ENCODE measurements at places on chromosomes 1 and 21.

DNA sequence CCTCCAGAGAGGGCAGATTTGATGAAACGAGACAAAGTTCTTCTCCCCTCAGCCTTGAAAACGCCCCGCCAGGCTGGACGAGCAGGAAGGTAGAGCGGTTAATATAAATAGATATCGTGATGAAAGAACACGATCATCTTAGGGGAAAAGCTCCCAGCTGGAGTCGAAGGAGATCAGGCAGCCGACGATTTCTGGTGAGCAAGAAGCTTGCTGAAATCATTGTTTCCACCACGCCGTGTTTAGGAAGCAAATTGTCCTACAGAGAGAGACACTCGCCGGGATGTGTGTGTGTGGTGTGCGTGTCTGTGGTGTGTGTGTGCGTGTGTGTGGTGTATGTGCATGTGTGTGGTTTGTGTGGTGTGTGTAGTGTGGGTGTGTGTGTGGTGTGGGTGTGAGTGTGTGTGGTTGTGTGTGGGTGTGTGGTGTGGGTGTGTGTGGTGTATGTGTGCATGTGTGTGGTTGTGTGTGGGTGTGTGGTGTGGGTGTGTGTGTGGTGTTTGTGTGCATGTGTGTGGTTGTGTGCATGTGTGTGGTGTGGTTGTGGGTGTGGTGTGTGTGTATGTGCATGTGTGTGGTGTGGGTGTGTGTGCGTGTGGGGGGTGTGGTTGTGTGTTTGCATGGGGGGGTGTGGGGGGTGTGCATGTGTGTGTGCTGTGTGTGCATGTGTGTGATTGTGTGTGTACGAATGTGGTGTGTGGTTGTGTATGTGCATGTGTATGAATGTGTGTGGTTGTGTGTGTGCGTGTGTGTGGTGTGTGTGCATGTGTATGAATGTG is 44.9 kb upstream of the ARHGEF16 start:
- DNase-seq = no peak

DNA sequence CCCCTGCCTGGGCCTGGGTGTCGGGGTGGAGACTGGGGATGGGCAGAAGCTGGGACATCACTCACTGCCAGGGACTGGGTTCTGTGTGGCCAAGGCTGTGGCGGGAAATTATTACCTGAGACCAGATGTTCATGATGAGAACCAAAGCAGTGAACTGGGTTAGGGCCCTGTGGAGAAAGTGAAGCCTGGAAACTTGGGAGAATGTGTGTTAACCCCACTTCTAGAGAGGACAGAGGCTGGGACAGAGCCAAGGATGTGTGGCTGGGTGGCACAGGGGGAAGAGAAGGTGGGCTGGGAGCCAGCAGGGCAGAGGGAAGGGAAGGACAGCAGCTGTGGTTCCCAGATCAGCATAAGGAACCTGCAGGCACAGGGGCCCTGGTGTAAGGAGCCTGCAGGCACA is 31.3 kb downstream of the CNIH3 start:
- no peak for DNase-seq

- DNase-seq = no peak
Measured at GRCh38 chr1:18415448-18416027, 65.2 kb upstream of the KLHDC7A start.

DNA sequence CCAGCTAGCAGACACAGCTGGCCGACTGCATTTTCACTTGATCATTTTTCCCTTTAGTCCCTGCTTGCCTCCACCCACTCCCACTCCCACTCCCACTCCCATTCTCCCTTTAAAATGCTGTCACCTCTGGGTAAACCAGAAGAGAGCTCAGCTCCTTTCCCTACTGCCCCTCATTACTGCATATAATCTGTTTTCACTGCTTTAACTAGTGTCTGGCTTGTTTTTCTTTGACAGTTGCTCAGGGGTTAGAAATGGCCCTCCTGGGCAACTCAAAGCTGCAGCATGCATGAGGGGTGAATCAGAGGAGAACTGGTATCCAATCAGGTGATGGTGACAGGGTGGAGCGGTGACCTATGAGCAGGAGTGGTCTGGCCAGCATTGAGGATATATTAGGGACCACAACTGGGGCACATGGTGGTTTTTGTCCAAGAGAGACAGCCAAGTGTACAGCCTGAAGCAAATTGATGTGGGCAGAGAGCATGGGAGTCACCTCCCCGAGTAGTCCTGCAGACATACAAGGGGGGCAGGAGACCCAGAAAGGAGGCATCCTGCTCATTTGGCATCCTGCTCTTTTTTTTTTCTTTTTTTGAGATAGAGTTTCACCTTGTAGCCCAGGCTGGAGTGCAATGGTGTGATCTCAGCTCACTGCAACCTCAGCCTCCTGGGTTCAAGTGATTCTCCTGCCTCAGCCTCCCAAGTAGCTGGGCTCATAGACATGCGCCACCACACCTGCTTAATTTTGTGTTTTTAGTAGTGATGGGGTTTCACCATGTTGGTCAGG is 42.6 kb upstream of the SRSF10 start:
- DNase-seq = no peak

DNA sequence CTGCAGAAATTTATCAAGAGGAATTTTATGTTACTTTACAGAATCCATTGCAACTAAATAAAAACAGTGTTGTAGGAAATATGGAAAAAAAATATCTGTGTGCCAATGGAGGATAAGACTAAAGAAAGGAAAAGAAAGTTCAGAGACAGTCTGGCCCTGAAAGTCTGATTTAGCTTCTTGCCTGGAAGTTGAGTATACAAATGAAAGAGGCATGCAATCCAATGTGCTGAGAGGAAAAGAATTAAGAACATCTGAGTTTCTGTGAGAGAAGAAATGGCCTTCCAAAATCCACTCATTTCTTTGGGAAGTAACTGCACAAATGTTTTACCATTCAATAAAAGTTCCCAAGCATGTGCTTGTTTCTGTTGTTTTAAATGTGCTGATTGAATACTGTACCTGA is 65.1 kb downstream of the LHX9 start:
- no peak for DNase-seq

DNA sequence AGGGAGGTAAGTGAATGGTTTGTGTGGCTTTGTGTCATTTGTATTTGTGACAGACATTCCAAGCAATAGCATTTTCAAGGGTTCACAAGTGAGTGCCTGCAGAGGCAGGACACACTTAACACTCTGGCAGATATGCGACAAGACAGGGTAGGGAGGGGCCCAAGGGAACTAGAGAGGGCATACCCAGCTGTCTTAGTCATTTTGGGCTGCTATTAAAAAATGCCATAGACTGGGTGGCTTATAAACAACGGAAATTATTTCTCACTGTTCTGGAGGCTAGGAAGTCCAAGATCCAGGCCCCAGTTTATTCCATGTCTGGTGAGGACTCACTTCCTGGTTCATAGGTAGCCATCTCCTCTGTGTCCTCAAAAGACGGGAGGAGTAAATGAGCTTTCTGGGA is 137.4 kb downstream of the FGGY start:
- DNase-seq = no peak

Data from stimulated activated naive CD8-positive, alpha-beta T cell treated with anti-CD3 and anti-CD28 coated beads, Interleukin-15, amount 100 ng/mL, for 72 hours (primary cell).